ENCODE measurements at places on chromosomes 7 and 10.
A peak's percentile ranks its signal among the peaks of the same experiment; 100 is the strongest.

GRCh38 chr7:151085691-151086620 is at the start of gene AGAP3:
Gene AGAP3 (plus strand): TSS chr7:151086475. CDS start chr7:151086742, 267 bp downstream.
- peak; percentile 85 for DNase-seq

GRCh38 chr10:54797636-54798321 is 3.3 kb downstream of the PCDH15 start:
- no peak for DNase-seq

- no peak for DNase-seq
These were observed 14.7 kb upstream of the CAMK2G start for GRCh38 chr10:73889014-73889413.

GRCh38 chr10:30063099-30063498 is 3.7 kb upstream of the JCAD start:
- DNase-seq: no peak

GRCh38 chr7:94296881-94297280 is 97.8 kb upstream of the COL1A2 start:
- DNase-seq: no peak

DNA sequence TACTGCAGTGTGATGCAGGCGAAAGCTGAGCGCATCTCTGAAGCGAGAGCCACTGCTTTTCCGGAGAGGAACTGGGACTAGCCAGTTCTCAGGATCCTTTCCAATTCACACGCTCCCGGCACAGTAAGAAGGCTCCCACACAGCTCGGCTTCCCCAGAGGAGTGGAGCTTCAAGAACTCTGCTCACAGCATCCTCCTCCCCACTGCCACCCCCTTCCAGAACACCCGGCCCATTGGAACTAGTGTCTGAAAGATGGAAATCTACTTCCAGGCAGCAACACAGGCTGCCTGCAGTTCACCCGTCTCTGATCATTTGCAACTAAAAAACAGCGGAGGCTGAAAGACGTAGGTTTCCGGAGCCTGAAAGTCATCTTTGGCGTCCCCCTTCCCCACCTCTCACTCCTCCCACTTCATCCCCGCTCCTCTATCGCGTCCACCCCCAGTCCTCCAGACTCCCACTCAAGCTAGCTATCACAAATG is at the start of gene DGKB:
Gene DGKB, minus strand, starts transcription at position 163 of the 479 bp plus-strand sequence.
- DNase-seq: peak; percentile 72

GRCh38 chr7:1825897-1826741 is 156.0 kb downstream of the ELFN1 start:
- no peak for DNase-seq

DNA sequence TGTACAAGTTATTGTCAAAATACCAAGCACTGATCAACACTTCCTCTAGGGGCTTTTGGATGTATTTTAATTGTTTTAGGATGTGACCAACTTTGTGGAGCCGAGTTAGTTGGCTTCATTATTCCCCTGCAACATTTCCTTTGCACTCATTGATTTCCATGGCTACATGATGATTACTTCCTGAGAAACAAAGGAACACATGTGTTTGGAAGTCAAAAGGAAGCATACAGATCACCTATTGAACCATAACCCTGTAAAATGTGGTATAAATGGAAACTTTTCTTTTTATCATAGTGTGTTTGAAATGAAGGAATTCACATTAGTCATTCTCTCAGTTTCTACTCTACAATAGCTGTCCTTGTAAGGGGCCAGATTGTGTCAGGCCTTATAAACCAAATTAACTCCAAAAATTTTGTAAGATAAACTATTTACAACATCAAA is 32.2 kb upstream of the EXOC6 start:
- DNase-seq: no peak

GRCh38 chr10:96387161-96387560 is 28.4 kb upstream of the OPALIN start:
- no peak for DNase-seq

DNA sequence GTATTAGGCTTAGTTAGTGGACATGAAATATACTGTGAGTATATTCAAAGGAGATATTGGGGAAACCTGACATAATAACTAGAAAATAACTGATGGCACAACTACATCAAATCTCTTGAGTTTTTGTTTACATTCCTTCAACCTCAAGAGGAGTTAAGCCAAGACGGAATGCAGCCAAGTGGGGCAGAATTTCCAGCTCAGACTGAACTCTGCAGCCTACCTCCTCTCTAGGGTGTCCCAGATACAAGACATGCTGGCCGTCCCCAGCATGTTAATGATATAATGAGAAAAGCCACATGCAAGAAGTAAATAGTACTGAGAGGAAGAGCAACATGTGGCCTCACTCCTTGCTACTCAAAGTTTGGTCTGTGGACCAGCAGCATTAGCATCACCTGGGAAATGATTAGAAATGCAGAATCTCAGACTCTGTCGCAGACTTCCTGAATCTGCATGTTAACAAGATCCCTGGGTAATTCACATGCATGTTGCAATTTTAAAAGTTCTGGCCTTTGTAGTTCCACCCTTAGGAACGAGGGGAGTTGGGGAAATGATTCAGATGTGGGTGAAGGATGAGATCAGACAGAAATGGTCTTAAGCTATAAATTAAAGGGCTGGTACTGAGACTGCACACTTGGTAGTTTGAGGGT is 118.4 kb upstream of the CACUL1 start:
- DNase-seq: no peak

- no peak for DNase-seq
These were observed 67.9 kb upstream of the PRKCQ start for GRCh38 chr10:6647811-6648526.

DNA sequence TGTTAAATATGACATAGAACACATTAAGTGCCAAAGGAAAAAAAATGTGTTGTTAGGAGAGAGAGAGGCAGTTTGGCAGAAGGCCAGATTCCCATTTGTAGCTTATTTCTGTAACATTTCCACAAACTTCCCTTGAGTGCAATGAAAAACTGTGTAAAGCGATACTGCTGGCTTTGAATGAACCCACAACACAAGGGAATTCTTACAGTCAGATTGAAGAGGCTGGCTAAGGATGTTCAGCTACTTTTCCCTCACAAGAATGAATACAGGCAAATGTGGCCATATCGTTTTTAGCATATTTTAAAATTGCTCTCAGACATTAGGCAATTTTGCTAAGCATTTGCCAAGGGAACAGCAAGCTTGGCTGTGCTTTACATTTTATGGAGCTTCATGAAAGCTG is 614.1 kb upstream of the FZD8 start:
- DNase-seq: no peak

DNA sequence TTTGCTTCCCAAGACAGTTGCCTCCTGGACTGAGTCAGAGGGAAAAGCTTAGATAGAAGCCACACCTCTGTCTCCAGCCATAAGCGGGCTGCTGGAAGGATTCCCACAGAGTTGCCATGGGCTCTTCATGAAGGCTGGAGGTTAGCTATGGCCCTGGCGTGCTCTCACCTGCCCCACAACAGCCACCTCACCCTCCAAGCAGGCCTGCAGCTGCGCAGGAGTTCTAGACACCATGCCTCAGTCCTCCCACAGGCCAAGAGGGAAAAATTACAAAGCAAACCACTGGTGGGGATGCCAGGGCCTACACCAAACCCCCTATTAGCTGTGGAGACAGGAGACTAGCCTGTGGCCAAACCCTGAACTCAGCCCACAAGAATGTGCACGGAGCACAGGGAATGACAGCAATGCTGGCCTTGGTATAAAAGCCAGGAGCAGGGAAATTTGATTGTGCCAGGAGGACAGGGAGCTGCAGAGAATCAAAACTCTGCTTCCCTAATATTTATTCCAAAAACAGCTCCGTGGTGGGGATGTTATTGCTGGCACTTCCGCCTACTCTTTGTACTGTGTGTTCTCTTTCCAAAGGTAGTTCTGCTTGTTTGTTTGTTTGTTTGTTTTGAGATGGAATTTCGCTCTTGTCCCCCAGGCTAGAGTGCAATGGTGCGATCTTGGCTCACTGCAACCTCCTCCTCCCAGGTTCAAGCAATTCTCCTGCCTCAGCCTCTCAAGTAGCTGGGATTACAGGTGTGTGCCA is 60.3 kb upstream of the STK17A start:
- no peak for DNase-seq

DNA sequence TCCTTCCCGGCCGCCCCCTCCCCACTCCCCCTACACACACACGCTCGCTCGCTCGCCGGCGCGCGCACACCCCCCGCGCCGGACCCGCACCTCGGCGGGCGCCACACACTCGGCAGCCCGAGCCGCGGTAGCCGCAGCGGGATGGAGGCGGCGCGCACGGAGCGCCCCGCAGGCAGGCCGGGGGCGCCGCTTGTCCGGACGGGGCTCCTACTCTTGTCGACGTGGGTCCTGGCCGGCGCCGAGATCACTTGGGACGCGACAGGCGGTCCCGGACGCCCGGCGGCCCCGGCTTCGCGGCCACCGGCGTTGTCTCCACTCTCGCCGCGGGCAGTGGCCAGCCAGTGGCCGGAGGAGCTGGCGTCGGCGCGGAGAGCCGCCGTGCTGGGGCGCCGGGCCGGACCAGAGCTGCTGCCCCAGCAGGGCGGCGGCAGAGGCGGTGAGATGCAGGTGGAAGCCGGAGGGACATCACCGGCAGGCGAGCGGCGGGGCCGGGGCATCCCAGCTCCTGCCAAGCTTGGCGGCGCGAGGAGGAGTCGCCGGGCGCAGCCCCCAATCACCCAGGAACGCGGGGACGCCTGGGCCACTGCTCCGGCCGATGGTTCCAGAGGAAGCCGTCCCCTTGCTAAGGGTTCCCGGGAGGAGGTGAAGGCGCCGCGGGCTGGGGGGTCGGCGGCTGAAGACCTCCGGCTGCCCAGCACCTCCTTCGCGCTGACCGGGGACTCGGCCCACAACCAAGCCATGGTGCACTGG is at the start of gene SORCS3:
Gene SORCS3, plus strand, starts transcription at position 104 of the 750 bp plus-strand sequence.
- no peak for DNase-seq

DNA sequence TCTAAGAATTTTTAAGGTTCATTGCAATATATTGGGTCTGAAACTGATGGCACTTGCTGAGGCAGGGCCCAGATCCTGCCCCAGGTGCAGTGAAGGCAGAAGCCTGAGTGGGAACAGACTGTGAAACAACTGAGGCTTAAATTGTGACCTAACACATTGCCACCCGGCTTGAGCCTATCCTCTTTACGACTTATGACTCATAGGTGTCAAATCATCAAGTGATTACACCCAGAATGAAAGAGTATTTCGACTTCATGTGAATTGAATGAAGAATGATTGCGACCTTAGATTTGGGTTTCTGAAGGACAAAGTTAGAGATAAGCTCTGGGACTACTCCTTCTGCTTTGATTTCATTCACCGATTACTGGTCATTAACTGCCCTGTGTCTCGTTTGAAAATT is 200.9 kb downstream of the CREB5 start:
- DNase-seq: no peak

DNA sequence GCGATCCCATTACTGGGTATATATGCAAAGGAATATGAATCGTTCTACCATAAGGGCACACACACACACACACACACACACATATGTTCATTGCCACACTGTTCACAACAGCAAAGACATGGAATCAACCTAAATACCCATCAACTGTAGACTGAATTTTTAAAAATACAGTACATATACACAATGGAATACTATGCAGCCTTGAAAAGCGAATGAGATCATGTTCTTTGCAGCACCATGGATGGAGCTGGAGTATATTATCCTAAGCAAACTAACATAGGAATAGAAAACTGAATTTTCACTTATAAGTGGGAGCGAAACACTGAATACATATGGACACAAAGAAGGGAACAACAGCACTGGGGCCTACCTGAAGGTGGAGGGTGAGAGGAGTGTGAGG is 72.5 kb downstream of the MARCHF5 start:
- DNase-seq: no peak

DNA sequence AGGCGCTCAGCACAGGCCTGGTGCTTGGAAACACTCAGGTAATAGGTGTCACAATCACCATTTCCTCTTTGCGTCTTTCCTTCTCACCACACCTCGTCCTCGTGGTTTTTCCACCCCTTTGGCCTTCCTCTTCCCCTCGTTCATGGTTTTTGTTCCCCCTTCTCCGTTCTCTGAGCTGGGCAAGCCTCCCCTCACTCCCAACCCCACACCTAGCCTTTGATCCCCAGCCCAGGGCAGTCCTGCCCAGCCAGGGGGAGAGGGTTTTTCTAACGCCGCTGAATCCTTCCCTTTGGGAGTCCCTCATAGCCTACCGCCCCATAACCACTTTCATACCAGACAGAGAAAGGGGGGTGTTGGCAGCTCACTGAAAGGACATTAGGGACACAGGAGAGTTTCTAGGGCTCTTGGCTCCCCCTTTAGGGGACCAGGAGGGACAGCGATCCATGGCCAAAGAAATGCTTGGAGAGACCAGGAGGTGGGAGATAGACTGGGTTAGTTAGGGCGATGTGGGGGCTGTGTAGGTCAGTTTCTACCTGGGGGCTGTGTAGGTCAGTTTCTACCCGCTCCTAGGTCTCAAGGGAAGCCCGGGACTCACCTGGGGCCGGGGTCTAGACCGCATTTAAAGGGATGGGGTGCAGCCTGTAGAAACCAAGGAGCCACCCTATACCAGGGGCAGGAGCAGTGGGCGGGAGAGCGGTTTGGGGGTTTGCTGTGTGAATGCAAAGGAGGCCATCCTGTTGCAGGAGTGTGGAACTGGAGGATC is 1.4 kb downstream of the EPHB4 start:
- DNase-seq: no peak

GRCh38 chr7:155818154-155818819 is 6.0 kb upstream of the SHH start:
- no peak for DNase-seq

DNA sequence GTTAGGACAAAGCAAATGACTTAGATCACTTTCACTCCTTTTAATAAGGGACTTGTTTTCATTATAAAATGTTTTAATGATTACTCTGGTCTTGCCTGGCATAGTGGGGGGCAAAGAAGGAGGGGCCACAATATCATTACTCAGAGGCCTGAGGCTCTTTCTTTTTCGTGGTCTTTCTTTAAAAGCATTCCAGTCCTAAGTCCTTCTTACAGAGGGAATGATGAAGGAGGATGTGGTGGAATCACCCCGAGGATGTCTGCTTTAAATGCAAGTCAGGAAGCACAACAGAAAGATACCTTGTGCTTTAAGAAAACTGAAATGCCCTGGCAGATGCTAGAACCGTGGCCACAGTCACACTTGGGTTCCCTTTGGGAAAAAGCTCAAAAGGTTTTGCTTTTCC is 379.1 kb downstream of the INHBA start:
- DNase-seq: no peak

DNA sequence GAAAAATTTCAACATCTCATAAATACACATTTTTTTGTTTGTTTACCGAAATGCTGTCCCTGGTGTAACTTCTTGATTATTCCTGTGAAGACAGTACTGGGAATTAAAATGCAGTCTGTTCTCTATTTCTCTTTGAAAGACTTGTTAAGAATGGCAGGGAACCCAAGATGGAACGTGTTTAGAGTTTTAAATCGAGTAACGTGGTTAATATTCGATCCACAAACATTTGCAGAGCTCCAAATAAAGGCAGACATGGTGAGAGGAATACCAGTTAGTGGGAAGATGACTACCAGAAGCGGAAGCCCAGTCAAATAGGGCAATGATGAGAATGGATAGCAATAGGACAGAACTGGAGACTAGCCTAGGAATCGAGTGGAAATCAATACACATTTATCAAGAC is 6.7 kb downstream of the PON3 start:
- no peak for DNase-seq

GRCh38 chr10:33274096-33274785 is 60.2 kb downstream of the NRP1 start:
- no peak for DNase-seq

GRCh38 chr7:92835261-92835850 is 1.0 kb downstream of the CDK6 start:
- DNase-seq: peak; percentile 33
